ENCODE measurements at places on chromosomes 3 and 15. TPM values are rescaled to one million over a fixed set of nuclear protein-coding genes. Genes with fewer than 3 reads are reported as not detected.

The PLA2G4F gene
- 1.5 TPM for polyA plus RNA-seq

The SLC28A1 gene
- 2.8 TPM for polyA plus RNA-seq

The GOLGA8H gene
- polyA plus RNA-seq, result 2.9 TPM

The CFAP92 gene
- not detected for polyA plus RNA-seq

- H3K4me1 ChIP-seq, result peaks cover 3% of the 10 kb centered on the region
- H3K4me3 ChIP-seq, result no peak overlapping the region
- peaks cover 2% of the 10 kb centered on the region for H3K36me3 ChIP-seq
- DNase-seq, result no peak
- no peaks in the 10 kb centered on the region for H3K27me3 ChIP-seq
Observed at GRCh38 chr15:91916051-91916450, 62.5 kb downstream of the SLCO3A1 start.

- no peak overlapping the region for H3K4me3 ChIP-seq
- H3K4me1 ChIP-seq, result no peaks in the 10 kb centered on the region
- no peak for DNase-seq
- no peak overlapping the region for H3K27ac ChIP-seq
- H3K36me3 ChIP-seq, result no peaks in the 10 kb centered on the region
- no peaks in the 10 kb centered on the region for H3K27me3 ChIP-seq
Observed at GRCh38 chr15:56425976-56426375, 39.0 kb downstream of the MNS1 start.

DNA sequence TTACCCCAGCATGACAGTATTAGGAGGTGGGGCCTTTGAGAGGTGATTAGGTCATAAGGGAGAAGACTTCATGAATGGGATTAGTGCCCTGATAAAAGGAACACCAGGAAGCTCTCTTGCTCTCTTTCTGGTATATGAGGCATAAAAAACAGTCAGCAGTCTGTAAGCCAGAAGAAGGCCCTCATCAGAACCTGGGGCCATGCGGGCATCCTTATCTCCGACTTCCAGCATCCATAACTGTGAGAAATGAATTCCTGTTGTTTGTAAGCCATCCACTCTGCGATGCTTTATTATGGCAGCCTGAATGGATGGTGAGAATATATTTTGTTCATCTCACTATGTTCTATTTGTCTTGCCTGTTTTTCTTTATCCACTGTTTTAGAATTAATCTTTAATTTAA lies 17.7 kb upstream of the MOBP start:
- no peak overlapping the region for H3K27ac ChIP-seq
- H3K4me1 ChIP-seq, result no peaks in the 10 kb centered on the region
- H3K36me3 ChIP-seq, result no peaks in the 10 kb centered on the region
- no peaks in the 10 kb centered on the region for H3K27me3 ChIP-seq
- no peak overlapping the region for H3K4me3 ChIP-seq
- peak; percentile 24 for DNase-seq

GRCh38 chr3:124999897-125000435 lies 55.8 kb downstream of the HEG1 start:
- no peak for DNase-seq
- H3K4me3 ChIP-seq, result no peak overlapping the region
- H3K27ac ChIP-seq, result no peak overlapping the region
- H3K36me3 ChIP-seq, result peaks cover 7% of the 10 kb centered on the region
- H3K27me3 ChIP-seq, result no peaks in the 10 kb centered on the region

DNA sequence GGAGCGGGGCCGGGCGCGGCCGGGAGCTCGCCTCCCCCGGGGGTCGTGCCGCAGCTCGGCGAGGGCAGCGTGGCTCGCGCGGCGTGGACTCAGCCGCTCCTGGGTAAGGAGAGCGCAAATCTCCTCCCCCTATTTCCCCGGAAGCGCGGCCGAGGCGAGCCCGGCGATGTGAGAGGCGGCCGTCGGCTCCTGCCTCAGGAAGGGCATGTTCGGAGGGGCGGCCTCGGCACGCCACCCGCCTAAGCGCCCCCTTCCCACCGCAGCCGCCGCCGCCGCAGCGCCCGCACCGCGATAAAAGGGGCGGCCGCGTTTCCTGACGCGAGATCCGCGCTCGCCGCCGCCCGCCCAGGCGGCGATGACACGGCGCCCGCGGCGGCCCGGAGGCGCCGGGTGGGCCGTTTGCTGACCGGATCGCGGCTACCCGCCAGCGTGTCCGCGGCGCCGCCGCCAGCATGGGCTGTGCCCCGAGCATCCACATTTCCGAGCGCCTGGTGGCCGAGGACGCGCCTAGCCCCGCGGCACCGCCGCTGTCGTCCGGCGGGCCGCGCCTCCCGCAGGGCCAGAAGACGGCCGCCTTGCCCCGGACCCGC lies at the start of gene PDE8A:
Gene PDE8A (plus strand): TSS at position 146 of the 590 bp plus-strand sequence. CDS start 307 bp downstream, at position 453.
- no peaks in the 10 kb centered on the region for H3K36me3 ChIP-seq
- H3K27ac ChIP-seq, result peak within 1 kb of the TSS; percentile 74
- H3K4me1 ChIP-seq, result no peaks in the 10 kb centered on the region
- DNase-seq, result peak; percentile 79
- H3K4me3 ChIP-seq, result peak within 1 kb of the TSS; percentile 83
- H3K27me3 ChIP-seq, result no peaks in the 10 kb centered on the region

DNA sequence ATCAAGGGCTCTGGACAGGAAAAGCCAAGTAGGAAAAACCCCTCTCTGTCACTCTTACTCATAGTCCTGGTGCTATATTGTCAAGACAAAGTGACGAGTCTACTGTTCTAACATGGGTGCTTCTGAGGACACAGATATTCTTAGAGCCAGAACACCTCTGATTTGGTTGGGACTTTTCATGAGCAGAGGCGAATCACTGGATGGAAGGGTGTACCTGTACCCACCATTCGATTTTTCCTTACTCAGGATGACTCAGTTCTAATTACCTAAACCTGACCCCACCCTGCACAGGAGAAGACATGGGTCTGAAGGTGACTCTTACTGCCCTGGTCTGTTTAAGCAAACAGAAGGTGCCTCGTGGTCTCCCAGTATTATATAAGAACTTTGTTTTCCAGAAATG lies 58.5 kb downstream of the ABCC5 start:
- H3K4me1 ChIP-seq, result no peaks in the 10 kb centered on the region
- H3K4me3 ChIP-seq, result no peak overlapping the region

DNA sequence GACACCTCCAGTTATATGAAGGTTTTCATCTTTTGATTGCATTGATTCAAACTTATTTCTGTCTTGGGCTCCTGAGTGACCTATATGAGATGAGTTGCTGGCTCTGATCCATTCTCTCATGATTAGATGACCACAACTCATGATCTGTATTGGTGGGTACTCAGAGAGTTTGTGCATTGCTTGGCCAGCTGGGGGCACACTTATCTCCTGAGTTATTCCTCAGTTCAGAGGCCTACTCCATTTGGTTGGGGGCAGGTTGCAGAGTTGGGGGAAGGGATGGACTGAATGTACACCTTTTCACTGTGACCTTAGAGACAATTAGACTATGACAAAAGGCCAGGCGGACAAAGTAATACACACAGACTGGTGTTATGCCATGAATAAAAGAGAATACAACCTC lies 166.2 kb upstream of the SEMA6D start:
- no peaks in the 10 kb centered on the region for H3K27me3 ChIP-seq
- DNase-seq, result no peak
- no peaks in the 10 kb centered on the region for H3K4me1 ChIP-seq
- H3K36me3 ChIP-seq, result no peaks in the 10 kb centered on the region
- H3K27ac ChIP-seq, result no peak overlapping the region

DNA sequence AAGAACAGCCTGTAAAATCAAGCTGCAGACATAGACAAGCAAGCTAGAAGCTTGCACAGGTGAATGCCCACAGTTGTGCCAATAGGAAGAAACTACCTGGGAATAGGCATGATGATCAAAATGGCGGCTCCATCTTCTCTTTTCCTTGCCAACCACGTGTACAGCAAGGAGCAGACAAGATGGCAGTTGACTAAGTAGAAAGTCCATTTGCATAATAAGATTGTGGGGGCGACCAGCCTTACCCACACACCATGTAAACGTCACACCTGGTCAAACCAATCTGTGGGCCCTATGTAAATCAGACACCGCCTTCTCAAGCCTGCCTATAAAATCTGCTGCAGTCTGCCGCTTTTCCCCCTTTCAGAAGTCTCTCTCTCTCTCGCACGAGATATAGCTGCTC lies 25.1 kb upstream of the ANKRD34C start:
- DNase-seq, result no peak
- H3K27ac ChIP-seq, result no peak overlapping the region
- H3K4me1 ChIP-seq, result no peaks in the 10 kb centered on the region
- H3K27me3 ChIP-seq, result no peaks in the 10 kb centered on the region

DNA sequence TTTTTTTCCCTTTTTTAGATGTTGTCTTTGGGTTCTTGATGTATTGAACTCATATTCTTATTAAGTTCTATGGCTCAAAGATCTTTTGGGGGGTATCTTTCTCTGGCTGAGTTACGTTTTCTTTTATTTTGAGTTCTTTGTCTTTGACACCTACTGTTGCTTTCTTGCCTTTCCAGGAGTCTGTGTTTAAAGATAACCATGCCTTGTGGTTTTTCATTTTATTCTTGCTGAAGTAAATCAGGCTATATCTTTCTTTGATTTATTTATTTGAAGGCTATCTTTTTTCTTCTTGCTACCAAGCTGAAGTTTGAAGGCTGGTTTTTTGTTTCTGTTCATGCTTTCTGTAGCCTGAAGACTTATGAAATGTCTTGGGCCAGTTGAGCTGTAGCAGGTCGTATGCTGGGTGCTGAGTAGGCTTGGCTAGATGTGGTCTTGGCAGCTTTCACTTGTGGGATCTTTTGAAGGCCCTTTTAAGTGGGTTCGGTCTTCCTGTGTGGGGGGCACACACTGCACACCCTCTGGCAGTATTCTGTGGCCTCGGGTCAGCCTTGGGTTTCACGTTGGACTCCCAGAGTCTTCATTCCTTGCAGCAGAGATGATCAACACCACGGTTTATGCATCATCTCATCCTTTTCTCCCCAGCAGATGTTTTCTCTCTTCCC lies 17.5 kb downstream of the SLCO3A1 start:
- no peak for DNase-seq
- peaks cover 2% of the 10 kb centered on the region for H3K36me3 ChIP-seq
- H3K27me3 ChIP-seq, result no peaks in the 10 kb centered on the region

GRCh38 chr3:194101592-194102432 lies 34.1 kb upstream of the HES1 start:
- H3K4me3 ChIP-seq, result no peak overlapping the region
- no peaks in the 10 kb centered on the region for H3K4me1 ChIP-seq
- DNase-seq, result no peak
- no peaks in the 10 kb centered on the region for H3K27me3 ChIP-seq
- no peaks in the 10 kb centered on the region for H3K36me3 ChIP-seq

GRCh38 chr3:42501321-42501680 lies 1.1 kb upstream of the VIPR1 start:
- H3K27me3 ChIP-seq, result no peaks in the 10 kb centered on the region
- no peaks in the 10 kb centered on the region for H3K36me3 ChIP-seq
- H3K4me3 ChIP-seq, result no peak overlapping the region

- H3K4me3 ChIP-seq, result no peak overlapping the region
- DNase-seq, result no peak
- H3K4me1 ChIP-seq, result no peaks in the 10 kb centered on the region
- no peaks in the 10 kb centered on the region for H3K36me3 ChIP-seq
- no peaks in the 10 kb centered on the region for H3K27me3 ChIP-seq
Observed at GRCh38 chr3:192597506-192597905, 129.8 kb downstream of the FGF12 start.

GRCh38 chr3:156397534-156397933 lies 157.4 kb downstream of the SSR3 start:
- H3K4me3 ChIP-seq, result no peak overlapping the region
- no peak overlapping the region for H3K27ac ChIP-seq
- H3K27me3 ChIP-seq, result no peaks in the 10 kb centered on the region
- no peak for DNase-seq

GRCh38 chr15:96126859-96127258 lies 203.6 kb upstream of the NR2F2 start:
- no peak for DNase-seq
- no peaks in the 10 kb centered on the region for H3K27me3 ChIP-seq
- H3K4me3 ChIP-seq, result no peak overlapping the region
- H3K4me1 ChIP-seq, result no peaks in the 10 kb centered on the region

- no peaks in the 10 kb centered on the region for H3K36me3 ChIP-seq
- no peak overlapping the region for H3K4me3 ChIP-seq
- H3K27me3 ChIP-seq, result no peaks in the 10 kb centered on the region
- no peak overlapping the region for H3K27ac ChIP-seq
- DNase-seq, result no peak
Observed at GRCh38 chr3:159843840-159844730, 144.6 kb upstream of the IL12A start.

DNA sequence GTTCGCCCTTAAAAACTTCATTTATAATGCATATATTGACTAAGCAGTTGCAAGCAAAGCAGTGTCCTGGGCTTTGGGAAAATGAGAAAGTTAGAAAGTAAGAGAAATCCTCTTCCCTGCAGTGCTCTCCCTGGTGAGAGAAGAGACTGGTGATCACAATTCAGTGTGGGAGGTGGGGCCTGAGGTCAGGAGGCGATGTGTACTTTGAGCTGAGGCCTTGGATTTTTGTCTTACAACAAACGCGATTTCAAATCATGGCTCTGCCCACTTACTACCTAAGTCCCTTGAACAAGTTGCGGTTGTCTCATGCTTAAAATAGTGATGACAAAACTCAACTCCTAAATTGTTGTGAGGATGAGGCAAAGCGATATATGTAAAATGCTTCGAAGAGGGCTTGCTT lies 316.3 kb upstream of the NECTIN3 start:
- no peak overlapping the region for H3K4me3 ChIP-seq
- H3K27ac ChIP-seq, result no peak overlapping the region
- H3K27me3 ChIP-seq, result no peaks in the 10 kb centered on the region
- H3K4me1 ChIP-seq, result no peaks in the 10 kb centered on the region
- DNase-seq, result no peak
- no peaks in the 10 kb centered on the region for H3K36me3 ChIP-seq

DNA sequence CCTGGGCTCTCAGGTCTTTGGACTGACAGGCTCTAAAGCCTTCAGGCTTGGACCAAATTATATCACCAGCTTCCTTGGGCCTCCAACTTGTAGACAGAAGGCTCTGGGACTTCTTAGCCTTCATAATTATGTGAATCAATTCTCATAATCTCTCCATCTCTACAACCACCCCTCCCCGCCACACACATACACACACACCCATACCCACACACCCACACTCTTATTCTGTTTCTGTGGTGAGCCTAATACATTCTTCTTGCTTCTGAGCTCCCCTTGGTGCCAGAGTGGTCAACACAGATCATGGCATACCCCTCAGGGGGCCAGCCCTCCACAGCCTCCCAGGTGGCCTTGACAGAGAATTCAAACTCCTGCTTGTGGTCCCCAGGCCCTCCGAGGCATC lies 5.6 kb upstream of the NUP210 start:
- no peaks in the 10 kb centered on the region for H3K27me3 ChIP-seq
- no peak overlapping the region for H3K27ac ChIP-seq
- H3K4me3 ChIP-seq, result no peak overlapping the region
- no peaks in the 10 kb centered on the region for H3K36me3 ChIP-seq
- H3K4me1 ChIP-seq, result no peaks in the 10 kb centered on the region
- no peak for DNase-seq
